ENCODE measurements at places on chromosomes 1 and 21. TPM values are rescaled to one million over a fixed set of nuclear protein-coding genes. Genes with fewer than 3 reads are reported as not detected.

- no peaks in the 10 kb centered on the region for H3K36me3 ChIP-seq
- no peak overlapping the region for H3K4me3 ChIP-seq
- no peaks in the 10 kb centered on the region for H3K4me1 ChIP-seq
- no peaks in the 10 kb centered on the region for H3K27me3 ChIP-seq
Measured at GRCh38 chr1:198577444-198577843, 37.0 kb upstream of the ATP6V1G3 start.

DNA sequence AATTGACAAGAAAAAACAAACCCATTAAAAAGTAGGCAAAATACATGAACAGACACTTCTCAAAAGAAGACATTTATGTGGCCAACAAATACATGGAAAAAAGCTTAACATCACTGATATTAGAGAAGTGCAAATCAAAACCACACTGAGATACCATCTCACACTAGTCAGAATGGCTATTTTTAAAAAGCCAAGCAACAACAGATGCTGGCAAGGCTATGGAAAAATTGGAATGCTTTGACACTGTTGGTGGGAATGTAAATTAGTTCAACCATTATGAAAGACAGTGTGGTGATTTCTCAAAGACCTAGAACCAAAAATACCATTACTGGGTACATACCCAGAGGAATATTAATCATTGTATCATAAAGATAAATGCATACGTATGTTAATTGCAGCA lies 641.1 kb upstream of the B3GALT2 start:
- no peak for DNase-seq
- no peak overlapping the region for H3K27ac ChIP-seq
- no peak overlapping the region for H3K4me3 ChIP-seq
- H3K4me1 ChIP-seq, result no peaks in the 10 kb centered on the region

NGF gene
- 3.6 TPM for total RNA-seq

GRCh38 chr1:183203094-183203493 lies 17.0 kb downstream of the LAMC2 start:
- DNase-seq, result no peak
- no peaks in the 10 kb centered on the region for H3K36me3 ChIP-seq
- H3K27me3 ChIP-seq, result no peaks in the 10 kb centered on the region
- H3K4me3 ChIP-seq, result no peak overlapping the region

- H3K4me3 ChIP-seq, result no peak overlapping the region
- no peaks in the 10 kb centered on the region for H3K27me3 ChIP-seq
- no peaks in the 10 kb centered on the region for H3K4me1 ChIP-seq
- no peak overlapping the region for H3K27ac ChIP-seq
- H3K36me3 ChIP-seq, result no peaks in the 10 kb centered on the region
Measured at GRCh38 chr1:90161625-90162024, 166.7 kb downstream of the ZNF326 start.

COL11A1 gene
- 24.3 TPM for total RNA-seq

DNA sequence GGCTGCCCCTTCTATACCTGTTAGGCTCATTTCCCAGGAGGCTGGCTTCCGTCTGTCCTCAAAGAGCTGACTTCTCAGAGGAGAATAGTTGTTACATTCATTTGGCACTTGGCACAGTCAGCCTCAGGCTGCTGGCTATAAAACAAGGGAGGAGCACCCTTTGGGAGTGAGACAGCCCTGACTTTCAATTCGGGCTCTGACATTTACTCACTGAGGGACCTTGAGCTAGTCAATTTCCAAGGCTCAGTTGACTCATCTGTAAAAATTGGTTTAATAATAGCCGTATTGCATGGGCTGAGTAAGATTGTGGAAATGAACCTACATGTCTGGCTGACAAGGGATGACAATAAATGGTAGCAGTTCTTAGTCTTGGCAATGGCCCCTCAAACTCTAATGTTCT lies 13.7 kb downstream of the ALX3 start:
- H3K4me3 ChIP-seq, result no peak overlapping the region
- no peaks in the 10 kb centered on the region for H3K36me3 ChIP-seq
- H3K27ac ChIP-seq, result no peak overlapping the region
- no peaks in the 10 kb centered on the region for H3K27me3 ChIP-seq
- DNase-seq, result no peak
- H3K4me1 ChIP-seq, result no peaks in the 10 kb centered on the region

FBXO2 gene
- 21.0 TPM for total RNA-seq

CD247 gene
- total RNA-seq, result 1.4 TPM

EFNA1 gene
- total RNA-seq, result 34.3 TPM

DNA sequence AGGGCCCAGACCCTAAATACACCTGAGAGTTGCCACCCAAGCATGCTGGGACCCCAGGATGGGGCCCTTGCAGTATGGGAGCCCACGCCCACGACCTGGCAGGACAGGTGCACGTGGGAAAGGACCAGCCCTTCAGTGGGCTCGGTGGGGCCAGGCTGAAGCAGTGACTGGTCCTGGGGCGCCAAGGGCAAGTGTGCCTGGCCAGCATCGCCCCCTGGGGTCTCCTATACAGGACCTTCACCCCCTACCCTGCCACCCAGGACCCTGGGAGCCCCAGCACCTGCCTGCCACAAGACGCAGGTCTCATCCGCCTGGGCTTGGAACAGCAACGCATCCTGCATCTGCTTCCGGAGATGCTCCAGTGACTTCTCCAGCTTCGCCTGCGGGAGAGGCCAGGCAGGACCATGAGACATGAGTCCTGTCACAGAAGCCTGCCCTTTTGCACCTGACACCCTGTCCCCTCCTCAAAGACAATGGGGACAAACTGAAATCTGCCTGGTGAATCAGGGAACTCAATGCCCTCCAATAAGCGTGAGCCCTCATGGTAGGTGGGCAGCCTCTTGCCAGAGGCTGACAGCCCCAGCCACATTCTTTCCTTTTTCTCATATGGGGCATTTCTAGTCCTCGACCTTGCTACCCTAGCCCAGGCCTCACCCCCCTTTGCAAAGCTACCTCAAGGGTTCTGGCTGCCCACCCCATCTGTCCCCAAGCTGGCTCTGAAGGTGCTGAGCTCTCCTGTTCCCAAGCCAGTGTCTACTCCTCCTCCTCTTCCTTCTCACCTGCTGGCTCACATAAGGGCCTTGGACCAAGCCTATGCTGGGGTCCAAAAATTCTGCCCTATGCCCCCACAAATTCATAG lies 4.6 kb downstream of the TRIM11 start:
- H3K27ac ChIP-seq, result no peak overlapping the region
- H3K27me3 ChIP-seq, result no peaks in the 10 kb centered on the region
- no peak for DNase-seq
- H3K4me3 ChIP-seq, result no peak overlapping the region

- no peak for DNase-seq
- H3K27ac ChIP-seq, result peak overlapping the region; percentile 26
- H3K4me3 ChIP-seq, result no peak overlapping the region
- no peaks in the 10 kb centered on the region for H3K36me3 ChIP-seq
Measured at GRCh38 chr1:94322696-94323095, 85.3 kb upstream of the ARHGAP29 start.

DNA sequence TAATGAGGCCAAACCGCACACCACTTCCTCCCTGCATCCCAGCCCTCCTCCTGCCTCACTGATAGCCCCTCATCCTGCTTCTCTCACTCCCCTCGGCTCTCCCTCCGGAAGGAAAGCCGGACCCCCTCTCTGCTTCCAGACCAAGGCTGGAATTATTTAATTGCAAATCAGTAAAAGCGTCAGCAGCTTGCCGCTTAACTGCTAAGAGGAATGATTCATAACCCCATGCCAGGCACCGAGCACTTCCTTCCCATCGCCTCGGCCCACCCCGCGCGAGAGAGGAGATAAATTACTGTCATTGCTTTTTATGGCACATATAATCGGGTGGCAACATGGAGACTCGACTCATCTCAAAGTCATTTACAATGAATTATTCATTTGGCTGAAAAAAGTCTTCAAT lies 77.3 kb downstream of the UBIAD1 start:
- H3K4me1 ChIP-seq, result no peaks in the 10 kb centered on the region
- no peaks in the 10 kb centered on the region for H3K36me3 ChIP-seq
- no peaks in the 10 kb centered on the region for H3K27me3 ChIP-seq

- H3K4me3 ChIP-seq, result no peak overlapping the region
- no peak for DNase-seq
- no peaks in the 10 kb centered on the region for H3K27me3 ChIP-seq
- H3K27ac ChIP-seq, result no peak overlapping the region
Measured at GRCh38 chr1:87314091-87314490, 14.6 kb upstream of the LMO4 start.

- no peak for DNase-seq
- H3K4me1 ChIP-seq, result no peaks in the 10 kb centered on the region
- no peak overlapping the region for H3K27ac ChIP-seq
- no peaks in the 10 kb centered on the region for H3K27me3 ChIP-seq
Measured at GRCh38 chr1:177273141-177273540, 102.4 kb downstream of the BRINP2 start.

DNA sequence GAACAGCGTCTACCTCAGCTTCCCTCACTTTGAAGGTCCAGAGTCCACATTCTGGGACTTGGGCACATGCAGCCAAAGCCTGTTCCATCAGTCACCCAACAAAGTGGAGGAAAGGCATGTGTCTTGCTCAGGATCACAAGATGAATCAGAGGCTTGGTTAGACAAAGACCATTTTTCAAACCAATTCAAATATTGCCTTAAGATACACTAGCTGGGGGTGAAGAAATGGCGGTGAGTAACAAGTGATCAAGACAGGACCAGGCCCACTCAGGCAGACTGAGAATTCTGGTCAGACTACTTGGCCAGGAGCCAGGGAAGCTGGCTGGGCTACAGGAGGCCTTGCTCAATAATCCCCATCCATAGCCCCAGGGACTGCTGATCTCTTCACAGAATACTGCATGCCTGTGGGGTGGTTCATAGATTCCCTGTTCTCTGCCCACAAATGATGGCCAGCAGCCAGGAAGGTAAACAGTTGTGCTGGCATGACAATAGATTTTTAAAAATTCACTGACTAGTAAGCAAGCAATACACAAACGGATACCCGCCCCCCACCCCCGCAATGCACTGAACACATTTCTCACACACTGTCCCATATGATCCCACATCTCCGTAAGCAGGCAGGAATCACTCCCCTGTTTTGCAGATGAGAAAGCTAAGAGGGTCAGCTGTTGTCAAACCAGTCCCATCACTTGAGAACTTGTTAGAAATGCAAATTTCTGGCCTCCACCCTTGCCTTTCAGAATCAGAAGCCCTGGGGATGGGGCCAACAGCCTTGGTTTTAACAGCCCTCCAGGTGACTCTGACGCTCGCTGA lies 27.2 kb downstream of the ERI3 start:
- H3K27me3 ChIP-seq, result no peaks in the 10 kb centered on the region
- DNase-seq, result peak; percentile 87
- no peaks in the 10 kb centered on the region for H3K4me1 ChIP-seq

GRCh38 chr21:45715441-45715840 lies 71.9 kb downstream of the PCBP3 start:
- no peaks in the 10 kb centered on the region for H3K36me3 ChIP-seq
- no peaks in the 10 kb centered on the region for H3K27me3 ChIP-seq
- H3K27ac ChIP-seq, result no peak overlapping the region
- no peak for DNase-seq
- no peaks in the 10 kb centered on the region for H3K4me1 ChIP-seq
- H3K4me3 ChIP-seq, result no peak overlapping the region

LRRC39 gene
- total RNA-seq, result 0.44 TPM

GRCh38 chr1:244552336-244552735 lies 91.3 kb downstream of the CATSPERE start:
- H3K4me3 ChIP-seq, result no peak overlapping the region
- no peaks in the 10 kb centered on the region for H3K4me1 ChIP-seq
- H3K27ac ChIP-seq, result no peak overlapping the region
- no peaks in the 10 kb centered on the region for H3K36me3 ChIP-seq
- H3K27me3 ChIP-seq, result no peaks in the 10 kb centered on the region
- DNase-seq, result no peak

- H3K27me3 ChIP-seq, result no peaks in the 10 kb centered on the region
- DNase-seq, result no peak
- no peaks in the 10 kb centered on the region for H3K36me3 ChIP-seq
Measured at GRCh38 chr21:34065027-34065426, 8.4 kb upstream of the MRPS6 start.

GRCh38 chr1:221840511-221841243 lies 98.8 kb upstream of the DUSP10 start:
- H3K4me3 ChIP-seq, result no peak overlapping the region
- no peaks in the 10 kb centered on the region for H3K27me3 ChIP-seq
- H3K4me1 ChIP-seq, result no peaks in the 10 kb centered on the region
- no peaks in the 10 kb centered on the region for H3K36me3 ChIP-seq
- H3K27ac ChIP-seq, result no peak overlapping the region

DNA sequence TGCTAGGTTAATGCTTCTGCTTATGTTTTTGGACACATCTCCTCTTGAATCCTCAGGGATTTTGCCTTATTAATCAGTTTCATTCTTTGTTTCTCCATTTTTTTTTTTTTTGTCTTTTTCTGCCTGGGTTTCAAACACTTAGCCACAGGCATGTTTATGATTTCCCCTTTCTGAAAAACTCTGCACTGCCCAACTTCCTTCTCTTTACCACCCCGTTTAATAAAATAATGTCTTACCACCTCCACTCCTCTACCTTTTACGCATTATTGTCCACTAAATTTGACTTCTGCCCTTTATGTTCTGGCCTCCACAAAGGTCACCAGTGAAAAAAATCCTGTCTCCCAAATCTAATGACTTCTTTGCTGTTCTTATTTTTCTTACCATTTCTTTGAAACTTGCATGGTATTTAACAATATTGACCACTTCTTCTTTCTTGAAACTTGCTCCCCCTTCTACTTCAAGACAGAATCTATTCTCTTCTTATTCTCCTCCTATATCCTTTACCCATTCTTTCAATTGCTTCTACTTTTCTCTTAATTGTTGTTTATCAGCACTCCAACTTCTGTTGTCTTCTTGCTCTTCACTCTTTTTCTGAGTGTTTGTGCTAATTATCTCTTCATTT lies 150.3 kb downstream of the TNFSF18 start:
- H3K27ac ChIP-seq, result no peak overlapping the region
- no peaks in the 10 kb centered on the region for H3K4me1 ChIP-seq
- no peaks in the 10 kb centered on the region for H3K27me3 ChIP-seq

GRCh38 chr1:200022239-200022804 lies 5.2 kb upstream of the NR5A2 start:
- no peaks in the 10 kb centered on the region for H3K36me3 ChIP-seq
- no peaks in the 10 kb centered on the region for H3K4me1 ChIP-seq
- no peak overlapping the region for H3K4me3 ChIP-seq
- H3K27ac ChIP-seq, result no peak overlapping the region

PCNX2 gene
- 23.0 TPM for total RNA-seq

DNA sequence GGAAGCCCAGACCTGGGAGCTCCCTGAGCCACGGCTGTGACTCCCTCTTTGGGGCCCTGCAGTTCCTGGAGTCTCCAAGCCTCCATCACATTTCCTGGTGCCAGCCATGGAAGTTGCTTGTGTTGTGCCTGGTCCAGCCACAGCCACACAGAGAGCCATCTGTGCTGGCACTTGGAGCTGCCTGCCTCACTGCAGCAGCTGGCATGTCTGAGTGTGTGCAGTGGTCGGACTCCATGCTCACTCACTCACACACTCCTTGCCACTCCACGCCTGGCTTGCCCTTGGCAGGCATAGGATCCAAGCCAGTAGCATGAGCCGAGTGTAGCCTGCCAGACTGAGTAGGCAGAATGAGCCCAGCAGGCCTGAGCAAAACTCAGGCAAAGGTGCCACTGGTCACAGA lies 516.3 kb upstream of the BEND5 start:
- no peak overlapping the region for H3K27ac ChIP-seq
- DNase-seq, result no peak
- no peaks in the 10 kb centered on the region for H3K36me3 ChIP-seq
- no peaks in the 10 kb centered on the region for H3K27me3 ChIP-seq
- H3K4me3 ChIP-seq, result no peak overlapping the region
- H3K4me1 ChIP-seq, result no peaks in the 10 kb centered on the region

All from tibial nerve (tissue), 4 donors.